Activated CD4-positive, alpha-beta memory T cell treated with anti-CD3 and anti-CD28 coated beads, Interleukin-2, amount 10 ng/mL, durations not matched to agents 7 days and 5 days (primary cell): ENCODE measurements at places on chromosomes 7 and 10. TPM values are rescaled to one million over a fixed set of nuclear protein-coding genes. Genes with fewer than 3 reads are reported as not detected.

- DNase-seq: no peak
Observed at GRCh38 chr10:125146791-125147579, 13.4 kb downstream of the CTBP2 start.

- DNase-seq: no peak
Observed at GRCh38 chr10:94370501-94370900, 7.8 kb upstream of the NOC3L start.

DNA sequence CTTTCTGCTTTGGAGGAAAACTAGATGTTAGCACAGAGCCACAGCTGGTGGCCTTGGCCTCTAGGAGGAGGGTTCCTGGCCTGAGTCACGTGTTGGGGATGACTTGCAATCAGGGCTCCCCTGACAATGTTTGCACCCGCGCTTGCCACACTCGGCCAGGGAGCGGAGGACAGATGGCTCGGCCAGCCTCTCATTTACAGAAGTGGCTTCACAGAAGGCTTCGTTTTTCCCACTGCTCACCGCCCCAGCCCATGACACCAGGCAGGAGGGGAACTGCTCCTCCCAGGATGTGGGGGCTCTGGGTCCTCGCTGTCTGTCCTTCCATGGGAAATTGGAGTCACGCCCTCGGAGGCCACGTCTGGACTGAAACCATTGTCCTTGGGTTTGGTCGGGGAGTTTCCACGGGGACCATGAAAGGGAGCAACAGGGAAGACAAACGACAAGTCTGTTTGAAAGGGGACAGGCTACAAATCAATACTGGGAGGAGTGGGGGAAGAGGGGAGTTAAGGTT, 49.6 kb upstream of the UBE3C start:
- no peak for DNase-seq

Gene STRA8
- not detected for total RNA-seq

GRCh38 chr10:98402931-98403718, 11.9 kb downstream of the PYROXD2 start:
- no peak for DNase-seq

GRCh38 chr7:88116235-88116795, 103.5 kb downstream of the SRI start:
- no peak for DNase-seq

DNA sequence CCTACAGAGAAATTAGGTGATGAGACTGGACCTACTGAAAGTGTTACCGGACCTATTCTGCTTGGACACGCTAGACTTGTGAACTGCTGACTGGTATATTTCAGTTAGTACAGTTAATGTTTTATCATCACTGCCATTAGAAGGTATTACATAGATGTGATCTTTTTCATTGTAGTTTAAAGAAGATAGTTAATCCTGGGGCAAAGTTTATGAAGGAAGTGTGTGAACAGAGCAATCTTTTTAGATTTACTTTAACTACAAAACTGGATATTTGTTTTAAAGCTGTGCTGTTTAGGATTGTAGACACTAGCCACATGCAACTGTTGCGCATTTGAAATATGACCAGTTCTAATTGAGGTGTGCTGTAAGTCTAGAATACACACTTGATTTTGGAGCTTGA, 446.7 kb downstream of the AUTS2 start:
- no peak for DNase-seq

DNA sequence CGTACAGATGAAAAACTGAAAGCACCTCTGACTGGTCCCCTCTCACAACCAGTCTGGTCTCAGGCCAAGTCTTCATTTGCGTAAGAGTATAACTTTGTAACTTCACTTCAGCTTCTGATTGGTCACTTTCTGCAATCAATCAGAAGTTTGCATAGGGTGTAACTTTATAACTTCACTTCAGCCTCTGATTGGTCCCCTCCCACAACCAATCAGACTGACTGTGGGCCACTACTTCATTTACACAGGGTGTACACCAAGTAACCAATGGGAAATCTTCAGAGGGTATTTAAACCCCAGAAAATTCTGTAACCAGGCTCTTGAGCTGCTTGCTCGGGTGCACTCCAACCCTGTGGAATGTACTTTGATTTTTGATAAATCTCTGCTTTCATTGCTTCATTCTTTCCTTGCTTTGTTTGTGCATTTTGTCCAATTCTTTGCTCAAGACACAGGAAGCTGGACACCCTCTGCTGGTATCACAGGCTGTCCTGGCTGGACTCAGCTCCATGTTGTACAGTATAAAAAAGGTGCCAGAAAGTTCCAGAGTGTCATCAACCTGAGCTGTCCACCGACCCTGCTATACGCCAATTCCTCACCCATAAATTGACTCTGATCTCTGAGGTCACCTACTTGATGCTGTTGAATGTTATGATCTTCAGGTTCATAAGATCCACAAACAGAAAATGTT, 74.5 kb downstream of the COBL start:
- no peak for DNase-seq

DNA sequence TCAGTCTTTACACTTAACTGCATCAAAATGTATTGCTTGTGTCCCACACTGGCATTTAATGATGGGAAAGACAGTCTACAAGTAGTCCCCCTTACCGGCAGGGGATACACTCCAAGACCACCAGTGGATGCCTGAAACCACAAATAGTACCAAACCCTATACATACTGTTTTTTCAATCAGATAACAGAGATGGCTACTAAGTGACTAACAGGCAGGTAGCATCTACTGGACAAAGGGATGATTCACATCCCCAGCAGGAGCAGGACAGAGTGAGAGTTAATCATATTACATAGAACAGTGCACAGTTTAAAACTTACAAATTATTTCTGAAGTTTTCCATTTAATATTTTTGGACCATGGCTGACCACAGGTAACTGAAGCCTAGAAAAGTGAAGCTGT, 13.2 kb downstream of the TMEM243 start:
- DNase-seq: no peak

GRCh38 chr7:3102159-3102558, 58.5 kb upstream of the CARD11 start:
- no peak for DNase-seq

Gene DLD
- total RNA-seq: 68.2 TPM

Gene CPED1
- not detected for total RNA-seq

- DNase-seq: no peak
Observed at GRCh38 chr10:70458329-70459060, 17.0 kb upstream of the NODAL start.

GRCh38 chr7:83976302-83976701, 218.3 kb downstream of the SEMA3A start:
- no peak for DNase-seq

GRCh38 chr7:24905996-24906770, 73.8 kb downstream of the OSBPL3 start:
- DNase-seq: no peak

GRCh38 chr10:3573498-3573897, 211.5 kb downstream of the KLF6 start:
- DNase-seq: no peak

- no peak for DNase-seq
Observed at GRCh38 chr10:116038259-116038658, 234.7 kb downstream of the GFRA1 start.
